Stimulated activated CD8-positive, alpha-beta memory T cell treated with anti-CD3 and anti-CD28 coated beads, Interleukin-4, amount 100 ng/mL, for 4 hours (primary cell): ENCODE measurements at places on chromosomes 2 and 18.

- no peak for DNase-seq
These were observed 123.9 kb downstream of the ZFP36L2 start for GRCh38 chr2:43102366-43103092.

DNA sequence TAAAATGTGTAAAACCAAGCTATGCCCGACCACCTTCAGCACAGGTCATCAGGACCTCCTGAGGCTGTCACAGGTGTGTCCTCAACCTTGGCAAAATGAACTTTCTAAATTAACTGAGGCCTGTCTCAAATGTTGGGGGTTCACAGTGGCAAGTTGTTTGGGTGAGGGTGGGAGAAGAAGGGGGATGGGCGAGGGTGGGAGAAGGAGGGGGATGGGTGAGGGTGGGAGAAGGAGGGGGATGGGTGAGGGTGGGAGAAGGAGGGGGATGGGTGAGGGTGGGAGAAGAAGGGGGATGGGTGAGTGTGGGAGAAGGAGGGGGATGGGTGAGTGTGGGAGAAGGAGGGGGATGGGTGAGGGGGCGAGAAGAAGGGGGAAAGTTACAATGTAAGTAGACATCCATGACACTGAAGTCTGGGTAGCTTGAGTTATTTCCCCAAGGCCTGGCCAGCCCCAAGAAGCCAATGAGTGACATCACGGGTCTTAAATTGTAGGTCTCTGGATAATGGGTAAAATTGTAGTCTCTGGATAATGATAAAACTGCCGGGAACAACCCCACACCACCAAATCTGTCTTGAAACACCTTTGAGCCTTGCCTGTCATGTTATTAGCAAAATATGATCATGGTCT, 56.3 kb downstream of the TIMM21 start:
- DNase-seq: no peak

- DNase-seq: no peak
These were observed 311.2 kb upstream of the PKDCC start for GRCh38 chr2:41736586-41736985.

- no peak for DNase-seq
These were observed 564 bp downstream of the MPV17 start for GRCh38 chr2:27322301-27322765.

- no peak for DNase-seq
These were observed 113.7 kb downstream of the TMEM18 start for GRCh38 chr2:563512-563911.

GRCh38 chr2:238060096-238060541, 682 bp upstream of the SCLY start:
- DNase-seq: no peak

GRCh38 chr2:71631411-71631931, 178.1 kb downstream of the DYSF start:
- no peak for DNase-seq

DNA sequence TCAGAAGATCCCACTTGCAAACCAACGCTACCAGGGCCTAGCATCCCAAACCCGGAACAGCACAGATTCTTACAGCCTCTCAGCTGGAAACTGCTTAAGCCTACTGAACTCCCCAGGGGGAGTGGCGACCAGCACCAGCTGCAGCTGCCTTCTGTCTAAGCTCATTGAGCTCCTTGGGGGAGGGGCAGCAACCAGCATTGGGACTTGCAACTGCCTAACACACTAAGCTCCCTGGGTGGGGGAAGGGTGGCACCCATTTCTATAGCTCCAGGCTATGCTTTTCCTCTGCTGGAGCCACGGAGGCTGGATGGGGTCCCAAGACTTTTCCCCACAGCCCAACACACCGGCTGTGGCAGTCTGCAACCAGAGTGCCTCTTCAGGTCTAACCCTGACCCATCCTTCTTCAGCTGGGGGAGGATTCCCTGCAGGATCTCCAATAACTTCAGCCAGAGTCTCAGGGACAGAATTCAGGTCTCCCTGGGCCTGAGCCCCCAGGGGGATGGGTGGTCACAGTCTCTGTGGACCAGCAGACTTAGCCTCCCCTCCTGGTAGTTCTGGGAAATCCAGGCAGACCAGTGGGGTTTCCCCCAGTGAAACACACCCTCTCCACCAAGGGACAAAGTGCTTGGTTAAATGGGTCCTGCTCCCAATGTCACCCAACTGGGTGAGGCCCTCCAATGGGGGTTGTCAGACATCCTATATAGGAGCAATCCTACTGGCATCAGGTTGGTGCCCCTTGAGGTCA, 45.9 kb upstream of the ITGA4 start:
- DNase-seq: no peak

- DNase-seq: no peak
These were observed 5.4 kb upstream of the RNASEH1 start for GRCh38 chr2:3563521-3563976.

DNA sequence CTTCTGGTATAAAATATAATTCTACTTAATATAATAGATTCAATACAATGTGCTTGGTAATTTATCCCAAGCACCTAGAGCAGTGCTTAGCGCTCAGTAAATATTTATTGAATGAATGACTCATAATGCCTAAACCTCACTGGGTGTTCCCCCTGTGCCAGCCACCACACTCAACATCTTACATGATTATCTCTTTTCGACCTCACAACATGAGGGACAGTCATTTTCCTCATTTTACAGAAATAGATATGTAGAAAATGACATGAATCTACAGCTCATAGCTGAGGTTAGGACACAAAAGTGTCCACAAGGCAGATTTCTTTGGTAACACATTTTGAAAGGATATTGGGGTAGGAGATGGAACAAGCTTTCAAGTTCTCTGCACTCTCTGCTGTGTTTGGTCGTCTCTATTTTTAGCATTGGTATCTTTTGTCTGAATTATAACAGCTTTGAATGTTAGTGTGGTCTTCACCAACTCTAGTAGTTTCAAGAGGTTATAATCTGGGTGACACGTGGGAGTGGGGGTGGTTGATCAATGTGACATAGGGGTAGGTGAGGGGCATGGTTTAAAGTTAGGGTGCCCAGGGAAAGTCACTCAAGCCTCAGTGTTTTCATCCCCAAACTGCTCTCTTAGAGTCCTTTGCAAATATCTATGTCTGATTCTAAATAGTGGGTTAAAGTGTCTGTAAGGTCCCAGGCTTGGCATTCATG, 9.8 kb downstream of the MYOM1 start:
- DNase-seq: no peak

- DNase-seq: no peak
These were observed 172.7 kb upstream of the SMAD7 start for GRCh38 chr18:49123431-49123830.

GRCh38 chr2:180205621-180206235, 198.6 kb upstream of the CWC22 start:
- no peak for DNase-seq

DNA sequence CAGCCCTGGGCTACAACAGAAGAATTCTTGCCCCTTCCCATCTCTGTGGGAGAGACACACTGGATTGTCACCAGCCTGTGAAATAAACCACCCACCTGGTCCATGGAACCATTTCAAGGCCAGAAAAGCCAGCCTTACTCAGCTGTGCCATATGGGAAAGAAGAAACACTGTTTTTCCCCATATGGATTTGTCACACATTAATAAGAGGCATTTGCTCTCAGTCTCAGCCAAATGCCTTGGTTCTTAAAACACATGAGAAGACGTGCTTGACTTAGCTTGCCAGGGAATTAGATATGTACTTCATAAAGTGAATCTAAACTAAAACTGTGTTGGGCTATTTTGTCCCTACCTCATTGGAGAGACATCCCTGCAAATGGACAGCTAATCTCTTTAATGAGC, 308.6 kb upstream of the TNP1 start:
- DNase-seq: no peak

- DNase-seq: no peak
These were observed 45.4 kb upstream of the SNTG2 start for GRCh38 chr2:905091-905832.

DNA sequence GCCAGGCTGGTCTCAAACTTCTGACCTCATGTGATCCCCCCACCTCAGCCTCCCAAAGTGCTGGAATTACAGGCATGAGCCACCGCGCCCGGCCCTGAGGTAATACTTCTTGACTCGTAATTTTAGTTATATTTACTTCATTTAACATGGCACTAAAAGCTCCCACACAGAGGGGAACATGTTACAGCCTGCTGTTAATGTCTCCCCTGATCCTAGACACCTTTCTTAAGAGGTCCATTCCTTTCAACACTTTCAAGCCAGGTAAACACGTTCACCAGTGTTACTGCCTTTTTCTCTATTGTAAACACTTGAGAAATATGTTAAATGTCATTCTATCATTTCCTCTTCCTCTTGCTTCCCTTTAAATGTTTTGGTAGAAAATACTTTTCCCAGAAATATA, 161.4 kb downstream of the METTL4 start:
- DNase-seq: no peak

DNA sequence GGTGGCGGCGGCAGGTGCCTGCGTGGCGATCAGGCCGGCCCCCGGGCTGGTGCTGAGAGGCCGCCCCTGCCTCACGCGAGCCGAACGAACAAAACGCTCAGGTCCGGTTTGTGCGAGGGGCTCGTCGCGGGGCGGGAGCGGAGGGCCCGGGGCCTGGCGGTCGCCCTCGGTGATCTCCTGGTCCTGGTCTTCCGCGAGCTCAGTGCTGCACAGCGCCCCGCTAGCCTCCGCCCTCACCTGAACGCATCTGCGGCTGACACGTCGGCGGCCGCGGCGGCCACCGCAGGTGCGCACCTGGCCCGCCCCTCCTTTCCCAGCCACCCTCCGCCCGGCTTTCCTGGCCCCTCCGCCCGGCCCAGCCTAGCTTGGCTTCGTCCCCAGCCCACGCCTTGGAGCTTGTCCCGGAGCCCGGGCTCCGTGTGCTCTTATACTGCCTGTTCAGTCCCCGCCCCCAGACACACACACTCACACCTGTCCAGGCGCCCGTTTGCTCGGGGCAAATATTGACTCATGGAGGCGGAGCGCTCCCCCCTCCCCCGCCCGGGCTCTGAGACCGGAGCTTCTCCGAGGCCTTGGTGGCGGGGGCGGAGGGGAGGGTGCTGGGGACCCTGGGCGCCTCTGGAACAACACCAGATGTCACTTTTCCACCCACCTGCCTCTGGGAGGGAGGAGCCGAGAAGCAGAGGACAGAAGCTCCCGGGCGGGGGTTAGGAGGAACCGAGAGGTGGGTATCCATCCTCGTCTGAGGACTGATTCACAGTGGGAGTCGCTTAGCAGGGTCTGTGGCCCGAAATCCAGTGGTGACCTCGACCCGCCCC, 8.6 kb upstream of the CRYBA2 start:
- DNase-seq: no peak

GRCh38 chr2:1937066-1937465, 192.8 kb upstream of the PXDN start:
- no peak for DNase-seq

- DNase-seq: no peak
These were observed 721 bp upstream of the EHD3 start for GRCh38 chr2:31233231-31233630.

- no peak for DNase-seq
These were observed 6.9 kb downstream of the OXER1 start for GRCh38 chr2:42756966-42757513.

DNA sequence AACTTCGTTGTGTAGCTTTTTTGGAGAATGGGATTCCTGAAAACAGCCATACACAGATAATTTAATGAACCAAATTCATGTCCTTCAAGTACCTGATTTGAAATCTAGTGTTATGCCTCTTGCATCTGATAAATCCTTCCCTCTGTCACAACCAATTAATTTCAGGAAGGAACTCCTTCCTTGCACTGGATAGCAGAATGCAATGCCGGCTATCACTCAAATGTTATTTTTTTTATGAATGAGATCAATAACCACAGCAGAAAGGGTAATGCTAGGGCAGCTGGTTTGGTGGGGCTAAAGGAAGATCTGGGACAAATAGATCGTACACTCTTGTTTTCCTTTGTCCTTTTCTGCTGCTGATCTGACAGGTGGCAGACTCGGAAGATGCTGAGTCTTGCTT, 899.5 kb upstream of the GYPC start:
- DNase-seq: no peak

DNA sequence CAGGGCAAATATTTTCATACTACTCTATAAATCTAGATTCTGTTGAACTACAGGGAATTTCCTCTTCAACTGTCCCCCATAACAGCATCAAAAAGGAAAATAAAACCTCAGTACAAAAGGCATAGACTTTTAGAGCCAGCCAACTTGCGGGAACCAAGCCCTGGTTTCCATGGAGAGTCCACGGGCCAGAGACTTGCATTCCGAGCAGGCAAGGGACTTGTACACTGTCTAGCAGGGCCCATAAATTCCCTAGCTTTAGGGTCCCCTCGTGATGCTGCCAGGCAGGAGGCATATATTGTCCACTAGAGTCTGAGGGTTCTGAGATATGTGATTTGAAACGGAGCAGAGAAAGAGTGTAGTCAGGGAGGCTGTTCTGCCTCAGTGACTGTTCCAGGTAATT, 153.1 kb upstream of the SLC14A2 start:
- no peak for DNase-seq

DNA sequence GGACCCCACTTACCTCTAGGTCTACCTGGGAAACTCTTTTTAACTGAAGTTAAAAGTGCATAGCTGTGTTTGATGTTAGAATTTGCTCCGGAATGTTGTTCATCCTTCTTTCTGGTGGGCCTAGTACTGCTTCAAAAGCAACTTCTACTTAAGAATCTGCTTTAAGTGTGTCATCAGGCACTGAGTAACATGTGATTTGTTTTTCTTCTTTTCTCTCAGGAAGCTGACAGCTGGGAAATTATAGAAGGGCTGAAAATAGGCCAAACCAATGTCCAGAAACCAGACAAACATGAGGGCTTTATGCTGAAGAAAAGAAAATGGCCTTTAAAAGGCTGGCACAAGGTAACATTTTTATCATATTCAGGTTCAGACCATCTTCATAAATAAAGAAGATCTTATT, 122.9 kb downstream of the PRKRA start:
- no peak for DNase-seq

GRCh38 chr2:220076734-220077133, 449.3 kb downstream of the SLC4A3 start:
- DNase-seq: no peak

DNA sequence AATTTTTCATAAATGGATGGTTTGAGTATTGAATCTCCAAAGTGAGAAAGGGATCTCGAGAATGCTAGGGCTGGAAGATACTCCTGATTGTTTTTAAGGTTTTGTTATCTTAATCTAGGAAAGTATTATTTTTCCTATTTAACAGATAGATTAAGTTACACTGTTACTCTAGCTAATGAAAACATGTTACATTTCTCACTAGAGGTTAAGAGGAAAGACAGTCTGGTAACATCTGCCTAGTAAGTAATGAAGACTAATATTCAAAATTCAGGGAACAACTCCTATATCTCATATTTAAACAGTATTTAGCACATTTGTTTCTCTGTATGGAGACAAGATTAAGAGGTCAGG, 2.0 kb downstream of the GALNT3 start:
- DNase-seq: no peak

DNA sequence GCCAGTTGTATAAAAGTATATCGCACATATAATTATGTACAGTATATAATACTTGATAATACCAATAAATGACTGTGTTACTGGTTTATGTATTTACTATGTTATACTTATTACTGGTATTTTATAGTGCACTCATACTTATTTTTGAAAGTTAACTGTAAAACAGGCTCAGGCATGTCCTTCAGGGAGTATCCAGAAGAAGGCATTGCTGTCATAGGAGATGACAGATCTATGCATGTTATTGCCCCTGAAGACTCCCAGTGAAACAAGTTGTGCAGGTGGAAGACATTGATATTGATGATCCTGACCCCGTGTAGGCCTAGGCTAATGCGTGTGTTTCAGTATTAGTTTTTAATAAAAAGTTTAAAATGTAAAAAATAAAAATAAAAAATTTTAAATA, 20.3 kb upstream of the ASXL3 start:
- no peak for DNase-seq
